ENCODE measurements at places on chromosomes 1 and 21. TPM values are rescaled to one million over a fixed set of nuclear protein-coding genes. Genes with fewer than 3 reads are reported as not detected.

GRCh38 chr21:42746593-42747275 is 93.3 kb downstream of the PDE9A start:
- no peaks in the 10 kb centered on the region for H3K36me3 ChIP-seq
- H3K4me1 ChIP-seq: no peaks in the 10 kb centered on the region
- H3K4me3 ChIP-seq: no peak overlapping the region
- DNase-seq: no peak

SLC39A1 gene
- total RNA-seq: 224 TPM

ATPAF1 gene
- total RNA-seq: 83.7 TPM

TMEM269 gene
- not detected for total RNA-seq

DNA sequence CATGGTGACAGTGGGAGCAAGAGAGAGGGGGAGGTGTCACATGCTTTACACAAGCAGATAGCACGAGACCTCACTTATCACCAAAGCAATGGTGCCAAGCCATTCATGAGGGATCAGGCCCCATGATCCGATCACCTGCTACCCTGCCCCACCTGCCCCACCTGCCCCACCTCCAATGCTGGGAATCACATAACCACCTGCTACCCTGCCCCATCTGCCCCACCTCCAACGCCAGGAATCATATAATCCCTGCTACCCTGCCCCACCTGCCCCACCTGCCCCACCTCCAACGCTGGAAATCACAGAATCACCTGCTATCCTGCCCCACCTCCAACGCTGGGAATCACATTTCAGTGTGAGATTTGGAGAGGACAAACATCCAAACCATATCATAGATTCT is 10.6 kb upstream of the AIRE start:
- no peak for DNase-seq
- H3K27ac ChIP-seq: no peak overlapping the region
- H3K36me3 ChIP-seq: no peaks in the 10 kb centered on the region
- H3K27me3 ChIP-seq: no peaks in the 10 kb centered on the region
- no peak overlapping the region for H3K4me3 ChIP-seq
- no peaks in the 10 kb centered on the region for H3K4me1 ChIP-seq

Data from PC-3 (cell line).